H1 (cell line): ENCODE measurements at places on chromosomes 1 and 21. TPM values are rescaled to one million over a fixed set of nuclear protein-coding genes. Genes with fewer than 3 reads are reported as not detected.

DNA sequence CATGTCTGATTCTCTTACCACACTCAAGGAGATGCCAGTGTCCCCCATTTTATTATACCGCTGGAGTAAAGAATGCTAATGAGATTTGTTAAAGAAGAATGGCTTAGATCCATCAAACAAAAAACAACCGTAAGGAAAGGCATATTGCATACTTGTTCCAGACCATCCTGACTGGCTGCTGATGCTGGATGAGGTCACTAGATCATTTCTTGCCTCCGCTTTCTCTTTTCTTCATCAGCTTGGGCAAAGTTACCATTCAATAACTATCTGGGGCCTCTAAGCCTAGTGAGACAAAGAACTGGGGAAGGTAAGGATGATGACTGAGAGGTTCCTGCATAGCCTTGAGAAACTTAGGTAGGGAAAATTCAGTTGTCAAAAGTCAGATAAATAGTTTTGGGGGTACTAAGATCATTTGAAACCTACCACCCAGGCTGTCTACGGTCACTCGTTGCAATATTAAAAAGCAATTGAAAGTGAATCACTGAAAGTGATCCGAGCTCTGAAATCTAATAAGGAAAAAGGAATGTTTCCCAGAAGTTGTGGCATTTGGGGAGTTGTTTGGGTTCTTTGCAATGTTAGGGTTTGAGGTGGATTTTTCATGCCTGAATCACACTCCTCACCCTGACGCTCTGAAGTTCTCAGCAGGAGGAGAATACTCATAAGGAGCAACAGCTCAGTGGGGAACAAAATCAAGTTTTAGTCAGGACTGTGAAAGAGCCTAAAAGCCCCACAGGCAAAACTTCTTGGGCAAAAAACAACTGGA lies 176.8 kb downstream of the HHIPL2 start:
- DNase-seq, result no peak

DNA sequence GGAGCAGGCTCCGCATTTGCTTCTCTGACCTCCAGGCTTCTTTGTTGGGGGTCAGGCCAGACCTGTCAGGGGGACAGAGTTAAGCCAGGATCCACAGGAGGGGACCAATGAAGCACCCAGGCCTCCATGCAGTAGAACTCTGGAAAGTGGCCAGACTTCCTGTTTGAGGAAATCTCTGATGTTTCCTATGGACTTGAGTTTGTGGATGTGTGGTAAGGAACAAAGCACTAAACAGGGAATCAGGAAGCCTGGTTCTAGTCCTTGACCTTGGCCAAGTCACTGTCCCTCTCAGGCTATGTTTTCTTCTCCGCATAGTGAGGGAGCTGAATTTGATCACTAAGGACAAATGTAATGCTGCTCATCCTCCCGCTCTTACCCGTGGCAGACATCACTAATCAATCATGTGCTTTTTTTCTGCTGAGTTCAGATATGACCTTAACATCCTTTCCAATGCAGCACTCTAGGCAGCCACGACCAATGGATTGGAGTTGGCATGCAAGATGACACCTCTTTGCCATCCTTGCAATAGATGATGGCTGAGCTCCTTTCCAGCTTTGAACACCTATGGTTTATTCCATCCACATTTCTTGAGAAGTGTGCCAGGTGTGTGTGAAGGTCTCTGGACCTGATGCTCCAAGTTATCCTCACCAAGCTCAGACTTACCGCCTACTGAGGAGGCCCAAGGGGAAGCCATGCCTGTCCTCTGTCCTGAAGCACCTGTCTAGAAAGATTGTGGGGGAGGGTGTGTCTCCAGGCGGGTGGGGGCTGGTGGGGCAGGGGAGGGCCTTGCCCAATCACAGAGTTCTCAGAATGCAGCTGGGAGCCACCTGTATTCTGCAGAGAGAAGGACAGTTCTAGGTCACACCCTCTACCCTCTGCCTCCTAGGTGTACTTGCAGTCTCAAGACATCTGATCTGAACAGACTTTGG lies 9.9 kb downstream of the SH2D2A start:
- no peak for DNase-seq

DNA sequence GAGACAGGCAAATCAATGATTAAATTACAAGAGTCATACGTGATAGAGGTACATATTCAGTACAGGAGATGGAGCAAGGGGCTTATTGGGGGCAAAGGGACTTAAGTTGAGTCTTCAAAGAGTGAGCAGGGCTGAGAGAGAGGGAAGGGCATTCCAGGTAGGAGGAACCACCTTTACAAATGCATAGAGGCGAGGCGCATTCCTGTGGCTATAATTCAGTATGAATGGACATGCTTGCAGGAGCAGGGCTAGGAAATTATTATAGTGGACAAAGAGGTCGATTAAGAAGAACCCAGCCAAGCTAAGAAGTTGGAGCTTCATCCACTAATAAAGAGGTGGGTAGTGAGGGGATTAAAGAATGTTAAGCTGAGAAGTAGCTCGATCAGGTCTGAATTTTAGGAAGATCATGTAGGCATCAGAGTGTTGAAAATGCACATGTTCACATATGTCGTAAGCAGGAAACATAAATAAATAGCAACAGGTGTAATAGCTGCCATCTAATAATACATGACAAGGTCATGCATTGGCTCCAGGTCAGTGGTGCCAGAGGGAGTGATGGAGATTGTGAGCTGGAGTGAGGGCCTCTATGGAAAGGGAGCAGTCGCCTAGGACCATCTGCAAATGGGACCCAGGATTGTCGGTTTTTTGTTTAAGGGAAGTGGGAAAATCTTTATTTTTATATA lies 12.0 kb upstream of the HNRNPU start:
- DNase-seq, result no peak

- DNase-seq, result no peak
Measured at GRCh38 chr1:8040586-8040985, 14.5 kb upstream of the ERRFI1 start.

GRCh38 chr1:3172431-3173380 lies 103.7 kb downstream of the PRDM16 start:
- DNase-seq, result no peak

- DNase-seq, result no peak
Measured at GRCh38 chr1:94819238-94819944, 766 bp upstream of the SLC44A3 start.

GRCh38 chr1:27931184-27931583 lies 3.6 kb upstream of the SMPDL3B start:
- no peak for DNase-seq

- no peak for DNase-seq
Measured at GRCh38 chr1:56591909-56592308, 12.5 kb upstream of the PLPP3 start.

GRCh38 chr1:55980582-55980981 lies 598.8 kb downstream of the PLPP3 start:
- no peak for DNase-seq

DNA sequence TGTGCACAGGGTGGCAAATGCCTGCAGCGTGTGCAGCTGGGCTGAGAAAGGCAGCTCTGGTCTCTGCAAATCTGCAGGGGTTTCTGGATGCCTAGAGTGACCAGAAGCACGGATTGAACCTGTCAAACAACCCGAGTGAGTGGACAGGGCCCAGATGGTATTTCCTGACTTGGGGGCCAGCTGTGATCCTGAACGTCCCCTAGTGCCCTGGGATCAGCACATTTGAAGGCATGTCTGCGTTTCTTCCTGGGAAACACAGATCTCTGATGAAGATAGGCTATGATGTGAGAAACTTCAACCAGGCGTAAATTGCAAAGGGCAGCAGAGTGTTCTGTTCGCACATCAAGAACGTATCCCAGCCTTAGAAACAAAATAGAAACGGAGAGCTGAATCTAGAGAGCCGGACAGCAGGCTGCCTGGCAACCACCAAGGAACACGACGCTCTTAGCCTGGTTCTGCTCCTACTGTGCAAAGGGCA lies 163.1 kb downstream of the KCNJ6 start:
- DNase-seq, result no peak

DNA sequence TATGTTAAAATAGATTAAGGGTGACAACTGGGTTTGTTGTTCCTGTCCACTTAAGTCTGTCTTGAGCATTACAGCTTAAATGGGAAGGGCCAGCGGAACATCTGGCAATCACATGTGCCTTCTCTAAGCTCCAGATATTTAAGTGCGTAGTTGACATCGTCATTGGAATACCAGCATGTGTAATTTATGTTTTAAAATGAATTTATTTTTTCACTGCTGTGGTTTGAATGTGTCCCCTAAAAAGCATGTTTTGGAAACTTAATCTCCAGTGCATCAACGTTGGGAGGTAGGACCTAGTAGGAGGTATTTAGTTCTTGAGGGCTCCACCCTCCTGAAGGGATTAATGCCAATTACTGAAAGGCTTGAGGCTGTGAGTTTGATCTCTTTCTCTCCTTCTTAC lies 13.4 kb downstream of the ZCCHC17 start:
- DNase-seq, result no peak

DNA sequence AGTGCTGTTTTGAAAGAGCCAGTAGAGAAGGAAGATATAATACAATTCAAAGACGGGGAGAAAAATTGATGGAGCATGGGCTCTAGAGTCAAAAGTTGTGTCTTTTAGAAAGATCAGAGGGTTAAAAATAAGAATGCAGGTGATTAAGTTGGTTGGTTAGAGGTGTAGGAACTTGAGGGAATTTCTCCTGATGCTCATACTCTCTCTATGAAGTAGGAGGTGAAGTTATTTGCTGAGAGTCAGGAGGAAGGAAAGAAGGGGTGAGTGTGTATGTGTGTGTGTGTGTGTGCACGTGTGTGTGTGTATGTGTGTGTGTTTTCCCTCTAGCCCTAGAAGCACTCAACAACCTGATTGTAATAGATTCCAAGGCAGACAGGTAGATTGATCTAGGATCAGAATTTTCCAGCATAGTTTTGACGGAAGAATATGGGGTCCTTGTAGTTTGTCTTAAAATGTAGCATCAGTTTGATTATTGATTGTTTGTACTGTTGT lies 88.3 kb upstream of the MACF1 start:
- no peak for DNase-seq

GRCh38 chr1:166969074-166969677 lies 6.2 kb downstream of the ILDR2 start:
- no peak for DNase-seq

GRCh38 chr1:14699620-14700019 lies 101.1 kb downstream of the KAZN start:
- DNase-seq, result no peak

DNA sequence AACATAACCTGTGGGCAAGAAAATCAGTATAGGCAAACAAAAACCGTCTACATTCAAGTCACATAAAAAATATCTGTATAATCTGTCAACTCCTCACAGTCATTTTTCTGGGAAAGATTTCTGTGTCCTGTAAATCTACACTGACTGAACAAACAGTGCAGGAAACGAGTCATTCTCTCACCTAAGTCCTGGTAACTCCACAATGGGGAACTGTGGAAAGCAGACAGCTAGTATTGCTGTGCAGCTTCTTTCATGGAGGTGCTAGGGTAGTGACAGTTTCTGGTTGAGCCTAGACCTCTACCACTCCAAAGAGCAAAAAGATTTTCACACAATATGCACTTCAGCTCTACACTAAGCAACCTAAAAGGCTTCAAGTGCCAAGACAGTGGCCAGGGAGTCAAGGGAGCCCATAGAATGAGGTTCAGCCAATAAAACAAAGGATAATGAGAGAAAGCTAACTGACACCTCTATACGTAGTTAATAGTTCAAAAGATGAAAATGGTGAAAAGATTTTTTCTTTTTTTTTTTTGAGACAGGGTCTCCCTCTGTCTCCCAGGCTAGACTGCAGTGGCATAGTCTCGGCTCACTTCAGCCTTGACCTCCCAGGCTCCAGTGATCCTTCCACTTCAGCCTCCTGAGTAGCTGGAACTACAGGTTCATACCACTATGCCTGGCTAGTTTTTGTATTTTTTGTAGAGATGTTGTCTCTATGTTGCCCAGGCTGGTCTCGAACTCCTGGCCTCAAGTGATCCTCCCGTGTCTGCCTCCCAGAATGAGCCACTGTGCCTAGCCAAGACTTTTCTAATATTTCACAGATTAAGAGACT lies 5.5 kb downstream of the PTP4A2 start:
- no peak for DNase-seq

DNA sequence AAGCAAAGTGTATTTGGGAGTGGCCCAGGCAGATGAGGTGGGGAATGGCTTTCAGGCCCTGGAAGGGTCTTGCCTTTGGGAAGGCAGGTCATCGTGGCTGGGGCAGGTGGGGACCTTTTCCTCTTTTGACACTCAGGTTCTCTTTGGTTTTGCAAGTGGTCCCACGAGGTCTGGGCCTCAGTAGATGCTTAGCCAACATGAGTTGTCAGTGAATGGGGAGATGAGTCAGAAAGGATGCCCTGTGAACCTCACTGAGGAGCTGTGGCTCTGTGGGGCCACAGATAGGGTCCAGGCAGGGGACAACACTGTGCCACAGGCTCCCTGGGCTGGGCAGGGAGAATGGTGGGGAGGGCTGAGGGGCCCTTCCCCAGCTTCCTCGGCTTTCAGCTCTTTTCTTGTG lies 19.0 kb downstream of the ARHGEF10L start:
- DNase-seq, result no peak

GRCh38 chr1:204420039-204421004 lies 8.7 kb upstream of the PPP1R15B start:
- DNase-seq, result no peak

- no peak for DNase-seq
Measured at GRCh38 chr1:48070396-48070750, 73.2 kb upstream of the TRABD2B start.

GRCh38 chr21:24375201-24375600 lies 1232.1 kb downstream of the MRPL39 start:
- peak; percentile 56 for DNase-seq

GRCh38 chr1:240152611-240153297 lies 61.1 kb downstream of the FMN2 start:
- no peak for DNase-seq

Gene CACNA1E
- 0.98 and 0.99 TPM in 2 replicates for polyA plus RNA-seq

Gene SAMSN1
- polyA plus RNA-seq, result 0.30 and 0.50 TPM in 2 replicates

Gene TMEM81
- 1.3 and 2.1 TPM in 2 replicates for polyA plus RNA-seq

Gene OR10Z1
- polyA plus RNA-seq, result not detected in 2 replicates

Gene MAP10
- polyA plus RNA-seq, result 1.5 and 2.4 TPM in 2 replicates

Gene BMP8A
- 0.38 and 0.41 TPM in 2 replicates for polyA plus RNA-seq

Gene PRUNE1
- 42.8 and 54.2 TPM in 2 replicates for polyA plus RNA-seq

Gene CFHR1
- polyA plus RNA-seq, result not detected in 2 replicates

Gene HOOK1
- 2.9 and 5.6 TPM in 2 replicates for polyA plus RNA-seq

Gene TNFAIP8L2
- polyA plus RNA-seq, result not detected in 2 replicates

Gene GJA4
- polyA plus RNA-seq, result 3.9 and 4.3 TPM in 2 replicates
